Germinal center (tissue), 1 donor: ENCODE measurements at places on chromosomes 3 and 15.

DNA sequence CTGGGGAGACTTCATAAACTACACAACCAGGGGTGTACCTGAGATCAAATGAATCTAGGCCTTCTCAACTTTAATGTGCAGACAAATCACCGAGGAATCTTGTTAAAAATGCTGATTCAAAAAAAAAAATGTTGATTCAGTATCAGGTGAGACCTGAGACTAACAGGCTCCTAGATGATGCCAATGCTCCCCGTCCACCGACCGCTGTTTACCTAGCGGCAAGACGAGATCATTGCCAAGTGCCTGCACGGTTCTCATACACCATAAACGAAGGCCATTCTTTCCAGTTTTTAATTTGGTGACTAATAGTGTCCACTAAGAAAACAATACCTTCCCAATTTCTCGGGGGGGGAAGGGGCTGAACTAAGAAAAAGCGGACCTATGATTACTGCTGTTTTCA is 2.5 kb upstream of the FSIP1 start:
- DNase-seq = no peak

DNA sequence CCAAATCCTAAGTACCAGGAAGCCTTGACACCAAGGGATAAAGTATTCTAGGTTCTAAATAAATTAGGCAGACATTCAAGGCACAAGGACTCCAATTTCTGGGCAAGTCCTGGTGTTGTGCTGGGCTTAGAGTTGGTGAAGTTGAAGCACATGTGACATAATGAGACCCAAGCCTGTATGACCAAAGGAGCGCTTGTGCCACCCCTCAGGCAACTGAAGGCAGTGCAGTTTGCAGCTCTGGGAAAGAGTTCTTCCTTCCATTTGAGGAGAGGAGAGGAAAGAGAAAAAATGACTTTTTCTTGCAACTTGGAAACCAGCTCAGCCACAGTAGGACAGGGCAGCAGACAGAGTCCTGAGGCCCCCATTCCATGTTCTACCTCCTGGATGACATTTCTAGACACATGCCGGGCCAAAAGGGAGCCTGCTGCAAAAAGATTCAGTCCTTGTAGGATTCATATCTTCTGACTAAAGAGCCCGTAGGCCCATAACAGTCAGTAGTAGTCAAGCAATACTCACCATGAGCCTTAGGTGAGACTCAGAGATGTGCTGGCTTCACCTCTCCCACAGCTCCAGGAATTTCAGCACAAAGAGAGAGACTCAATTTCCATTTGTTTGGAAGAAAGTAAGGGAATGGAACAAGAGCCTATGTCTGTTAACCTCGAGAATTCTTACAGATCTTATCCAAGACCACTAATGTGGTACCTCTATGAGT is 588.8 kb upstream of the BCHE start:
- DNase-seq = no peak

- DNase-seq = no peak
These were observed 8.3 kb upstream of the SUCLG2 start for GRCh38 chr3:67662733-67663132.

GRCh38 chr3:187978433-187979011 is 175.4 kb upstream of the LPP start:
- no peak for DNase-seq

DNA sequence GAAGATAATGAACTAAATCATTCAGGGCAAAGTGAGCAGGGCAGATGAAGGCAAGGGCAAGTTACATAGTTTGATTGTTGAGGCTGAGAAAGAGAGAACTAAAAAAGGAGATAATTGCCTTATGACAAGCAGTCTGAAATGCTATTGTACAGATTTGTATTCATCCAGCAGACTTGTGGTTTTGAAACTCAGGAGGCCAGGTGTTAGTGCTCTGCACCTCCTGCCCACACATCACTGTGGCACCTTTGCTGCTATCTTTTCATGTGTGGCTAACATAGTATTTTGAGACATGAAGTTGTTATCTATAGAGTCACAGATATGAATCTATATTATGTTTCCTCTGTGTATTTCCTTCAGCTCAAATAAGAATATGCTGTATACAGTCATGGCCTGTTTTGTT is 24.3 kb upstream of the SUCLG2 start:
- peak; percentile 18 for DNase-seq

- no peak for DNase-seq
These were observed 34.5 kb downstream of the ESYT3 start for GRCh38 chr3:138468886-138469285.

GRCh38 chr3:187051066-187051465 is 88.2 kb downstream of the RPL39L start:
- DNase-seq = no peak

DNA sequence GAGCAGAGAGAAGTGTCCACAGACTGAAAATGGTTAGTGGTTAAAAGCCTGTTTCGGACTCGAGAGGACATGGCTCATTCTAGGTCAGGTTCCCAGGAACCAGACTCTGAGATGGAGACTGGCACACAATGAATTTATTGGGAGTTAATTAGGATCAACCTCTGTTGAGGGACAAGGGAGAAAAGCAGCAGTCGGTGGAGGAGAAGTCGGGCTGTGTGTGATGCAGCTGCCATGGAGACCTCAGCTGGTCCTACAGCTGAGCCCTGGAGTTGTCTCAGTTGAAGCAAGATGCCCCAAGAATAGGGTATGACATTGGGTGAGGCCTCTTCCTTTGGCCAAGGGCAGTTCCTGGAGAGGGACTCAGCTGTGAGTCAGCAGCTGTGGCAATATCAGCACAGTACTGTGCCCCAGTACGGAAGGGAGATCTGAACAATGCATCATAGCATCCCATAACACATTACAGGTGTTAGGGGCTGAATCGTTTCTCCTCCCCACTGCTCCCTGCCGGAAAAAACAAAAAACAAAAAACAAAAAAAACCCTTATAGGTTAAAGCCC is 105.4 kb downstream of the ABHD5 start:
- no peak for DNase-seq

GRCh38 chr15:25884370-25884769 is 21.2 kb upstream of the ATP10A start:
- no peak for DNase-seq

- peak; percentile 79 for DNase-seq
These were observed at the start of gene PLCB2 for GRCh38 chr15:40307421-40308211. Gene PLCB2, minus strand, starts transcription at chr15:40307935. Its CDS starts 263 bp downstream, at chr15:40307672.

DNA sequence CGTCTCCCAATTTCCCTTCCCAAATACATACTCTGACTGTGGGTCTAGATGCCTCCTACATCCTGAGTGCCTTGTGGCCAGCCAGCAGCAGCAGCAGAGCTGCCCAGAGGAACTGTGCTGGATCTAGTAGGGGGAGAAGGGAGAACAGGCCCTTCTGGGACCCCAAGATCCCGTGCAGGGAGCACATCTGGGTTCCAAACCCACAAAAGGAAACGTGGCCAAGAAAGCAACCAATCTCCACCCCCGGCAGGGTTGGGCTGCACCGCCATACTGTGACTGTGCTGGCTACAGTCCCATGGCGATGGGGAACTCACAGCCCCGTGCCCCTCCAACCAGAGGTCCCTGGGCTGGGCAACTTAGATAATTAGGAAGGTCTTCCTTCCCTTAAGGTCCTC is 86.3 kb downstream of the PPCDC start:
- DNase-seq = no peak

DNA sequence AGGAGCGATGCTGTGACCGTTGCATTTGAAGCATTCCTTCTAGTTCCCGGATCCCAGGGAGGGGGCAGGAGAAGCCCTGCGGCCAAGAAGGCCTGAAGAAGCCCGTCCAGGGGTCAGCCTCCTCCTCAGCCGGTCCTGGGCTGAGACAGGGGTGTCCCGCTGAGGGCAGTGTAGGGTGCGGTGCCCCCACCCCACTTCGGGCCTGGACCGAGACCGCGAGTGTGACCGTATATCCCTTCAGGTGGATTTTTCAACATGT is 2.8 kb downstream of the OCA2 start:
- no peak for DNase-seq

GRCh38 chr3:177427540-177427939 is 230.3 kb upstream of the TBL1XR1 start:
- no peak for DNase-seq

DNA sequence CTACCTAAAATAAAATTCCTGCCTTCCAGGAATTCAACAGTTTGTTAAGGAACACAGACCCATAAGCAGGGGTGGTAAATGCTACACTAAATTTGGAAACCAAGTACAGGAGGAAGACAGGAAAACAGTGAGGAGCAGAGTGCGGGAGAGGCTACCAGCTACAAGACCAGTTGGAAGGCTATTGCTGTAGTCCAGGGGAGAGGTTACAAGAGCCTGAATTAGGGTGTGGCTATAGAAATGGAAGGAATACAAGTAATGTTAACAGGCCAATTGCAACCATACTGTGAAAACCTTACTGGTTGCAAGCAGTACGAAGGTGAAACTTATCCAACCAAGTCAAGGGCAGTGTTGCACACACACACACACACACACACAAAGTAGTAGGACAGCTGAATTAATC is 880 bp upstream of the ARMC8 start:
- no peak for DNase-seq
